RWPE2 (cell line): ENCODE measurements at places on chromosomes 11 and 22.

DNA sequence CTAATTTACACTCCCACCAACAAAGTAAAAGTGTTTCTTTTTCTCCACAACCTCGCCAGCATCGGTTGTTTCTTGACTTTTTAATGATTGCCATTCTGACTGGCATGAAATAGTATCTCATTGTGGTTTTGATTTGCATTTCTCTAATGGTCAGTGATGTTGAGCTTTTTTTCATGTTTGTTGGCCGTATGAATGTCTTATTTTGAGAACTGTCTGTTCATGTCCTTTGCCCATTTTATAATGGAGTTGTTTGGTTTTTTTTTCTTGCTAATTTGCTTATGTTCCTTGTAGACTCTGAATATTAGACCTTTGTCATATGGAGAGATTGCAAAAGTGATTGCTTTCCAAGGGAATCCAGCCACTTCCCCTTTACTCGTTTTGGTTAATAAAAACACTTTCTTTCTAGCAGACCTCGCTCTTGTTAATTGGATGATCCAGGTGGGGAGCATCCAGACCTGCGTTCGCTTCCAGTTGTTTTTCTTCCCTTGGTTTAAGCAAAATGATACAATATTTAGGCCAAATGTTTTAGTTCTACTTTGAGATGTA is 17.1 kb upstream of the APOL4 start:
- H3K27me3 ChIP-seq, result peaks cover 3% of the 10 kb centered on the region
- no peak overlapping the region for H3K27ac ChIP-seq
- no peak for DNase-seq
- no peaks in the 10 kb centered on the region for H3K36me3 ChIP-seq

- no peaks in the 10 kb centered on the region for H3K27me3 ChIP-seq
- H3K4me1 ChIP-seq, result no peaks in the 10 kb centered on the region
- no peak overlapping the region for H3K4me3 ChIP-seq
- no peak for DNase-seq
These were observed 15.9 kb downstream of the ADAMTS15 start for GRCh38 chr11:130464291-130464812.

- no peak overlapping the region for H3K4me3 ChIP-seq
- no peaks in the 10 kb centered on the region for H3K4me1 ChIP-seq
- no peak for DNase-seq
- H3K27me3 ChIP-seq, result no peaks in the 10 kb centered on the region
- no peaks in the 10 kb centered on the region for H3K36me3 ChIP-seq
These were observed 11.8 kb upstream of the SWAP70 start for GRCh38 chr11:9651899-9652748.

GRCh38 chr11:100619484-100619883 is 67.6 kb upstream of the ARHGAP42 start:
- H3K27me3 ChIP-seq, result no peaks in the 10 kb centered on the region
- H3K27ac ChIP-seq, result no peak overlapping the region

GRCh38 chr11:64101461-64101860 is 64.5 kb downstream of the MACROD1 start:
- H3K4me3 ChIP-seq, result no peak overlapping the region
- no peak overlapping the region for H3K27ac ChIP-seq
- H3K27me3 ChIP-seq, result no peaks in the 10 kb centered on the region
- DNase-seq, result no peak

DNA sequence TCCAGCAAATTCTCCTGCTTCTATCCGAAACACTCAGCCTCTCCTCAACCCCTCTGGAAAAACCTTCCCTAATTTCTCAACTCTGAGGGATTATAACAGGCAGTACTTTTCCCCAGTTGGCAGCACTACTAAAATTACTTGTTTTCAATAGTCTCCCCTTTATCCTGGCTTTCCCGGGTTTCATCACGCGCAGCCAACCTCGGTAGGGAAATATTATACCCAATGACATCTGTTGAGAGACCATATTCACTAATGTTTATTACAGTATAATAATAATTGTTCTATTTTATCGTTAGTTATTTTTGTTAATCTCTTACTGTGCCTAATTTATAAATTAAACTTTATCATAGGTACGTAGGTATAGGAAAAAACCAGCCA is 330 bp upstream of the POLD3 start:
- peak overlapping the region; percentile 65 for H3K27ac ChIP-seq
- no peak for DNase-seq
- peaks cover 7% of the 10 kb centered on the region for H3K4me1 ChIP-seq
- H3K4me3 ChIP-seq, result peak overlapping the region; percentile 74
- H3K36me3 ChIP-seq, result peaks cover 32% of the 10 kb centered on the region

DNA sequence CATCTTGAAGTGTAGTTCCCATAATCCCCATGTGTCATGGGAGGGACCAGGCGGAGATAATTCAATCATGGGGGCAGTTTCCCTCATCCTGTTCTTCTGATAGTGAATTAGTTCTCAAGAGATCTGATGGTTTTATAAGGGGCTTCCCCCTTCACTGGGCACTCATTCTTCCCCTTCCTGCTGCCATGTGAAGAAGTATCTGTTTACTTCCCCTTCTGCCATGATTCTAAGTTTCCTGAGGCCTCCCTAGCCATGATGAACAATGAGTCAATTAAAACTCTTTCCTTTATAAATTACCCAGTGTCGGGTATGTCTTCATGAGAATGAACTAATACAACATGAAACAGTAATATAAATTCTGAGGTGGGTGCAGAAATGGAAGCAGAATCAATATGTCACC is 12.1 kb upstream of the SPTBN2 start:
- H3K27ac ChIP-seq, result no peak overlapping the region
- DNase-seq, result no peak
- H3K4me1 ChIP-seq, result peaks cover 16% of the 10 kb centered on the region
- H3K27me3 ChIP-seq, result no peaks in the 10 kb centered on the region

DNA sequence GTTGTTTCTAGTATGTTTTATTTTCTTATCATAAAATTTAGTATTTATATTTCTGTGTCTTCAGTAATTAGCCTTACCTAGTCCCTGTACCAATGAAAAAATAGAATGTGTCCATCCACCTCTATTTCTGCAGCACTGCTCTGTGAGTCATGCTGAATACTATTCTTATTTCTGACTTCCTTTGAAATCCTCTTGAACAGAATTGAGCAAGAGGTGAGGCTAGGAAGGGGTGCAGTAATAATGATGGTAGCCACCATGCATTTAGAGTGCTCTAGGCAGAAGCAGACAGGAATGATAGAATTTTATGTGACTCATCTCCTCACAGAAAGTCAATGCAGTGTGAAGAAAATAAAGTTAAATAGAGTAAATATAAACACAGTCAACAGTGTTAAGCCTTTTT is 60.0 kb downstream of the OR10A6 start:
- no peak overlapping the region for H3K4me3 ChIP-seq
- H3K36me3 ChIP-seq, result no peaks in the 10 kb centered on the region
- H3K27ac ChIP-seq, result no peak overlapping the region
- DNase-seq, result no peak
- no peaks in the 10 kb centered on the region for H3K27me3 ChIP-seq
- H3K4me1 ChIP-seq, result peaks cover 30% of the 10 kb centered on the region

DNA sequence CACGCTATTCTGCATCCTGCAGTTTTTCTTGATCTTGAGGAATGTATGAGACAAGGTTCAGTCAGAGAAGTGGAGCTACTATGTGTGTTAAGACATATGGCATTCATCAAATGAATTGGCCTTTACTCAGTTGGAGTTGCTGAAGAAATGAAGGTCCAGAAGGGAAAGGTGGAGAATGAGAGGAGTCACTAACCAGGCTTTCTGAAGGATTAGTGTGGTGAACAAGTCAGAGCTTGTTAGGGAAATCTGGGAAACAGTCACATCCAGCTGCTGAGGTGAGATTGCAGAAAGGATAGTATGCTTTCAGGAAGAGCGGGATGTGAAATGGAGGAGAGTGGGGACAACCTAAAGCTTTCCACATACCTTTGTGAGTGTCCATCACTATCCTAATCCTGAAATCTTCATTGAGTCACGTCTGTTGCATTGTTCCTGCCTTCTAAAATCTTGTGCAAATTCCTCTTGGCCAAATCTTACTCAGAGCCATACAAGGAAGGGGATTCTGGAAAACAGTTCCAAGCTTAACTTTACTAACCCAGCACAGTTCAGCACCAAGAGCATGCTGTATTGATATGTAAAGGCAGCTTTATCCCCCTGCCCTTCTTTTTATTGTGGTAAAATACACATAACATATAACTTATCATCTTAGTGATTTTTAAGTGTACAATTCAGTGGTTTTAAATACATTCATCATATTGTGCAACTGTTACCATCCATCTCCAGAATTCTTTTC is 11.4 kb upstream of the PITPNB start:
- peak overlapping the region; percentile 67 for H3K27ac ChIP-seq
- H3K4me3 ChIP-seq, result no peak overlapping the region
- H3K36me3 ChIP-seq, result peaks cover 8% of the 10 kb centered on the region
- no peaks in the 10 kb centered on the region for H3K27me3 ChIP-seq

GRCh38 chr11:27234043-27234668 is 128.9 kb downstream of the CCDC34 start:
- H3K36me3 ChIP-seq, result no peaks in the 10 kb centered on the region
- no peak overlapping the region for H3K4me3 ChIP-seq
- no peaks in the 10 kb centered on the region for H3K4me1 ChIP-seq
- no peak for DNase-seq
- no peaks in the 10 kb centered on the region for H3K27me3 ChIP-seq
- no peak overlapping the region for H3K27ac ChIP-seq

DNA sequence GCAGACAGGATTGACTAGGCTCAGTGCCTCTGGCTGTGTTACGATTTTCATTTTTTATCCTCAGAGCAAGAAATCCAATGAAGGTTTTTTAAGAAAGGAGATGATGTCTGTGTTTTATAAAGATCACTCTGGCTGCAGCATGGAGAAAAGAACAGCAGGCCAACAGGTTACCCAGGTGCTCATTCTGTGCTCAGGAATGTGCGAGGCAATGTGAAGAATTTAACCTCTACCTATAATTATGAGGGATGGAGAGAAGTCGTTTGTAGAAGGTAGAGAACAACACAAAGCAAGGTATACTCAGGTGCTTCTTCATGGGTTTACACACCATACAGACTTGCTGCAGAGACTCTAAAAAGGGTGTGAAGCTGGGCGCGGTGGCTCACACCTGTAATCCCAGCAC is 10.0 kb upstream of the RTCB start:
- no peak overlapping the region for H3K4me3 ChIP-seq
- DNase-seq, result no peak
- H3K4me1 ChIP-seq, result no peaks in the 10 kb centered on the region
- peaks cover 8% of the 10 kb centered on the region for H3K27me3 ChIP-seq
- no peak overlapping the region for H3K27ac ChIP-seq
- H3K36me3 ChIP-seq, result no peaks in the 10 kb centered on the region

DNA sequence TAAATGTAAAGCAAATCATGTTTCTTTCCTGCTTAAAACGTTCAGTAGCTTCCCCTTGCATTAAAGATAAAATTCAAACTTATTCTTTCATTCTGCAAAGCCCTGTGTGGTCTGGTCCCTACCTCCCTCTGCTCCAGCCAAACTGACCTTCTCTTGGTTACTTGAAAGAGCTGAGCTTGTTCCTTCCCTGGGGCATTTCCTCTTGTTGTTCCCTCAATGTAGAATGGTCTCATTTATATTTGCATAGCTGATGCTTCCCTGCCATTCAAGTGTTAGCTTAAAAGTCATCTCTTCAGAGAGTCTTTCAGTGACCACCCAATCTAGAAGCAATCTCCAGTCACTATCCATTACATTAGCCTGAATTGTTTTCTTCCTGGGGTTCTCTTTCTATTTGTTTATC is 1618.5 kb upstream of the TENM4 start:
- no peaks in the 10 kb centered on the region for H3K4me1 ChIP-seq
- H3K27ac ChIP-seq, result no peak overlapping the region
- no peak overlapping the region for H3K4me3 ChIP-seq
- no peak for DNase-seq

DNA sequence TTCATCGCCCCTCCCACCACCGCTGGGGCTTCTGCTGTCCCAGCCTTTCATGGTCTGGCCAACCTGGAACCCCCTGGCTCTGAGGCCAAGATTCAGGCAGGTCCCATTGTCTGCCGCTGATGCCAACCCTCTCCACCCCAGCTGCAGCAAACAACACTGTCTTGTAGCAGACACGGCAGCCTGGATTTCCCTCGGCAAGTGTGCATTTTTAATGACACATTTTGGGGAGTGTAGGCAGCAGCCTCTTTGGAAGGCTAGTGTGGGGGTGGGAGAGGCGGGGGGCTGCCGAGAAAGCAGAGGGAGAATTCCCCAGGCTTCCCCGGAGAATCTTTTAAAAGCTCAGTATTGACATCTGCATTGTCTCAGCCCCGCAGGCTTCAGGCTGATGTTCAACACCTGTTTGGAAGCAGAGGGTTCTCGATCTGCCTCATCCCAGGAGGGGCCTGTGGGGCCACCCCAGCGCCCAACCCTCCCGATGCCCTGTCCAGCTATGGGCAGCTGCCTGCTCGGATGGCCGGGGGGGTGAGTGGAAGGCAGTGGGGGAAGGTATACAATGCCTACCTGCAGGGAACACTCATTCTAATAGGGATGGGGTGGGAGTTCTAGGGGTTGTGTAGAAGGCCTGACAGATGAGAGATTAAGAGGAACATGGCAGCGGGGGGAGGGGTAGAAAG is 41.5 kb downstream of the NECTIN1 start:
- peaks cover 89% of the 10 kb centered on the region for H3K4me1 ChIP-seq
- no peak for DNase-seq
- H3K36me3 ChIP-seq, result 0 out of 2 replicates have a peak, but pooled peaks cover 3% of the 10 kb centered on the region

- DNase-seq, result no peak
- no peaks in the 10 kb centered on the region for H3K36me3 ChIP-seq
- no peaks in the 10 kb centered on the region for H3K4me1 ChIP-seq
These were observed 47.8 kb downstream of the ARHGAP42 start for GRCh38 chr11:100734743-100735527.

DNA sequence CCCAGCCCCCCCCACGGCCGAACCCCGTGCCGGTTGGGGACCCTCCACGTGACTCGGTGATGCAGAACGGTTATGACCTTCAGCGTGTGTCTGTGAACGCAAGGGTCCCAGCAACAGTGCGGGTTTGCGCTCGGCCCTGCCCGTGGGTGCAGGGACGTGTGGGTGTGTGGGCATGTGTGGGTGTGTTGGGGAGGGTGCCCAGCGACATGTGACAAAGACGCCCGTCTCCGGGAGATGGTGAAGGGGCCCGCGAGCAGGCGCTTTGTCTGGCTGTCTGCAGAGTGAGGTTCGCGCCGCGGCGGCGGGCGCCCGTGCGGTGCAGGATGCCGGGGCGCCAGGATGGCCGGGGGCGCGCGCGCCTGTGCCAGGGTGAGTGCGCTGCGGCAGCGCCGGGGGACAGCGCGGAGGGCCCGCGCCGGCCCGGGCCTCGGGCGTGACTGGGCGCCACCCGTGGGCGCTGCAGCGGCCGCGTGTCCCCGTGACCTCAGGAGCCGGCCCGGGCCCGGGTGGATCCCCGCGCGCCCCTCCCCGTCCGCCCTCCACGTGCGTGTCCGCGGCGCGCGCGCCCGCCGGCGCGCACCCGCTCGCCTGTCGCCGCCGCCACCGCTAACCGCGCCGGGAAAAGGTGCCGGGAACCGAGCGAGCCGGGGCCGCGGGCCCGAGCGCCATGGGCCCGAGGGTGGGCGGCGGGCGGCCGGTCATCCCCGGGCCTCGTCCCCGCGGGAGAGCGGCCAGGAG is at the start of gene LRFN4:
Gene LRFN4, plus strand, starts transcription at position 569 of the 738 bp plus-strand sequence. CDS start 681 bp downstream, outside the sequence.
- H3K4me3 ChIP-seq, result peak within 1 kb of the TSS; percentile 90
- H3K27me3 ChIP-seq, result no peaks in the 10 kb centered on the region
- no peaks in the 10 kb centered on the region for H3K4me1 ChIP-seq
- H3K36me3 ChIP-seq, result peaks cover 24% of the 10 kb centered on the region
- peak within 1 kb of the TSS; percentile 91 for H3K27ac ChIP-seq
